ENCODE measurements at places on chromosomes 7 and 10.

GRCh38 chr10:34031400-34031799 is 696.9 kb upstream of the NRP1 start:
- no peak for DNase-seq

DNA sequence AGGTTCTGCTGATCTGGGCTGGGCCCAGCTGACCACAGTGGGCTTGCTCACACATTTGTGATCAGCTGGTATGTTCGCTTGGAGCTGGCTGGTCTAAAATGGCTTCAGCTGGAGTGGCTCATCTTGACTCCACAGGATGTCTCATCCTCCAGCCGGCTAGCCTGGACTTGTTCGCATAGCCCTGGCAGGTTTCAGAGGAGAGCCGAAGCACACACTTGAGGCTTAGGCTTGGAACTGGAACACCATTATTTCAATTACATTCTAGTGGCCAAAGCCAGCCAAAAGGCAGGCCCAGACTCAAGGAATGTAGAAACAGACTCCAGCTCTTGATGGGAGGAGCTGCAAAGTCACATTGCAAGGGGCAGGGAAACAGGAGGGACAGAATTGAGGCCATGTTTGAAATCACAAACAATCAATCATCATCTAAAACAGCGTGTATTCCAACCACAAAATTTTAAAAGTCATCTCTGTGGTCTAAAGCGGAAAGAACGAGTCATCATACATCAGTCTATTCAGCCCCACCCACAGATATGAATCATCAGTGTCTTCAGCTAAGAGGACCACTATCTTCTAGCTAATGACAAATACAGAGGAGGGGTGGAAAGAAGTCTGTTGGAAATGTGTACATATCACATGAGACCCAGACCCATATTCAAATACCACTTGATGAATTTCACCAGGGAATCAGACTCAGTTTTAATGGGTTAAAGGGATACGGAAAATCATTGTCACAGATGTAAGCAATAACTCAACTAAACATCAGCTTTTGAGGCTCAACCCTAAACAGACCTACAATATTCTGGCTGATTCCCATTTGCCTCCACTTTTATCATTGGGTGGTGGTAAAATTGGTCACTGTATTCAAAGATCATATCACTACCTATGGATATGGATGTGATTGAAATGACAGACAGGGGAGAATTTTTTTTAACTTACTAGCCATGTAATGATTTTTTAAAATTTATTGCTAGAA is 139.0 kb upstream of the MKLN1 start:
- DNase-seq: no peak

DNA sequence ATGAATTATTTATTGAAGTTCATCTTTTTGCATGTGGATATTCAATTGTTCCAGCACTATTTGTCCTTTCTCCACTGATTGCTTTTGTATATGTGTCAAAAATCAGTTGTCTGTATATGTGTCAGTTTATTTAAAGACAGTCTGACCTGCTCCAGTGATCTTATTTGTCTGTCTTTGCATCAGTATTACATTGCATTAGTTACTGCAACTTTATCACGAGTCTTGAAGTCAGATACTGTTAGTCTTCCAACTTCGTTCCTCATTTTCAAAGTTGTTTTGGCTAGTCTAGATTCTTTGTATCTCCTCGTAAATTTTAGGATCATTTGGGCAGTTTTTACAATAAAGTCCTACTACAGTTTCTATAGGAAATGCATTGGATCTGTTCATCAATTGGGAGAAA is 166.4 kb downstream of the CELF2 start:
- DNase-seq: no peak

GRCh38 chr10:96863922-96864543 is 31.9 kb downstream of the LCOR start:
- no peak for DNase-seq

DNA sequence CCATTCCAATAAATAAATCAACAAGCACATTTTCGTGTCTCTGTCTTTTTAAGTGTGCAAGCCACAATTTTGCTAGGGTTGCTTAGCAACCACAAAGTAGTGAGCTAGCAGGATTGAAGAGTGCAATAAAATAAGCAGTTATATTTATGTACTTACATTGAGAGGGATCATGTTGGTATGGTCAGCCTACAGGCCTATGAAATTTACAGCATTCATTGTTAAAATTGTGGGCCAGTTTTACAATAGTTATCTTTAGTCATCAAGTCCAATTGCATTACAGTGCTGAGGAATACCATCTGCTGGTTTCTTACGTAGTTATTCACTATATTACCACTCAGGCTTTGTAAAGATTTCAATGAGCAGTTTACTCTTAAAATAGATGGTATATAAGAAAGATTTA is 192.5 kb upstream of the POT1 start:
- DNase-seq: no peak

DNA sequence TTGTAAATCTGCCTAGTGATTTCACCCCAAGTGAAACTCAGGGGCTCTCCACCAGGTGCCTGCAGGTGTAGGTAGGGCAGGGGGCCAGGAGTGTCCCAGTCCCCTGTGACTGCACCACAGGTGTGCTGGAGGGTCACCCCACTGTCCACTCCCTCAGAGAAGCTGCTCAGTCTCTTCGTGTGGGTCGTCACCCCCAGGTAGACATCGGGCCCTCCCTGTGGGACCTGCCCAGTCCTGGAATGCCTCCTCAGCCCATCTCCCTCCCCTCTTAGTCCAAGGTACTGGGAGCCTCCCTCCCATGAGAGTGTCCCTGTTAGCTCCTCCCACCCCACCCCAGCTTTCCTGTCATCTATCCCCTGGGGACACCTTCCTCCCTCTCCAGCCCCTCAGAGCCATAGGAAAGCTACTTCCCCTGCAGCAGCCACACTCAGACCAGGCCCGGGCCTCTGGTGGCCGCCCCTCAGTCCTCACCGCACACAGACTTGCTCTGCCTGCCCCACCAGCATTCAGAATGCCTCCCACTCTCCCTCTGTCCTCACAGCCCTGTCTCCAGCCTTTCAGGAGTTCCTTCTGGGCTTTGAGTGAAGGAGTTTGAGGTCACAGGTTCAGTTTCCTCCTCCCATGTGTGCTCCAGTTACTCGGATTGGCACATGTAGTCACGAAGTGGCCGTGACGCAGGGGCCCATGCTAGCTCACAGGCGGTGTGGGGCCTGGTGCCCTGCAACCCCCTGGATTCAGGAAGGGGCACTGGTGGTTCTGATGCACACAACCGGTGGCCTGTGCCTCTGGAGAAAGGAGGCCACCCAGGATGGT is 5.1 kb downstream of the ALOX5 start:
- DNase-seq: no peak

DNA sequence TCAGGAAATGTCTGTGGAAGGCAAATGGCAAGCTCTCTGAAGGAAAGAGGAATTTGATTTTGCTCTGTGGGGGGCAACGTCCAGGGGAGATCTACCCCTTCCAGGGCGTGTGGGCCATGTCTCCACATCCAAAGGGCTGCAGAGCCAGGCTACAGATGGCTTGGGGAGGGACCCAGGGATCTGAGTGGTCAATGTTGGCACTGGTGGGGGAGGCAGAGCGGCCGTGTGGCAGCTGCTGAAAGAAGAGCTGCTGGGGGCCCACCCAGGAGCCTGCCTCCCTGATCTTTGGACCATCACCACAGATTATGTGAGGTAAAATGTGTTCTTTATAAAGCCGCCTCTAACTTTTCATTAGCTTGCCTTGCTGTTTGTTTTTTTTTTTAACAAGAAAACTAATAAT is 144.1 kb downstream of the HERPUD2 start:
- DNase-seq: no peak

DNA sequence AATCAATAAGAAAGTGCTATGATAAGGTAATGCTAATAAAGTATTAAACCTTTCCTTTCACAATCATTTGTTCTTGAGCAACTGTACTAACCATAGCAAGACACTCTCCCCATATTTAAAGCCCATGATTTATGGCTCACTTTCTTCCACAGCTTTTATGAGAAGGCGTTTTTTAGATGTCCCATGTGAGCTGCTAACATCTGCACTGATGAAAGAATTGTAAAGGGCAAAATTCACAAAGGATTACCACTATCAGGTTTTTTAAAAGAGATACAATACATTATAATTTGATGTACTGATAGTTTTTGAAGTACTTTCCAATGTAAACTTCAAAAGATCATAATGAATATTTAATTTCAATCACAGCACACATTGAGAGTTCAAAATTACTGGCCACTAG is 75.7 kb downstream of the RNLS start:
- DNase-seq: no peak

- no peak for DNase-seq
Observed at GRCh38 chr10:62057359-62057758, 155.9 kb downstream of the ARID5B start.

DNA sequence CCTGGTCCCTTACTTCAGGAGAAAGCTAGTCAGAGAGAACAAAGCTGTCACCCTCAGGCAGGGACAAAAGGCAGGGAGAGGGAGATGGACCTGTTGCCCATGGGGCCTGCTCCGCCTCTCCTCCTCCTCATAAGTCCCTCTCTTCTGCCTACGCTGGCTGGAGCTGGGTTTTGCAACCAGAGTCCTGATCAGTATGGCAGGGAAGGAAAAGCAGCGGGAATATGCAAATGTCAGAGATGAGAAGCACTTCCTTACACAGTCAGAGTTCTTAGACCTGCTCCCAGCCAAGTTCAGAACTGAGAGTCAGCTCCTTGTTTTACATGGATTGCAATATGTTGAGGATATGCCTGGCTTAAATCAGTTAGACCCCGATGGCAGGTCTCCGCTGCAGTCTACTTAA is 231.1 kb downstream of the ADAM12 start:
- DNase-seq: no peak

- no peak for DNase-seq
Observed at GRCh38 chr7:38360776-38361175, 87.3 kb upstream of the TARP start.

- DNase-seq: no peak
Observed at GRCh38 chr10:49596836-49597235, 13.3 kb upstream of the SLC18A3 start.

DNA sequence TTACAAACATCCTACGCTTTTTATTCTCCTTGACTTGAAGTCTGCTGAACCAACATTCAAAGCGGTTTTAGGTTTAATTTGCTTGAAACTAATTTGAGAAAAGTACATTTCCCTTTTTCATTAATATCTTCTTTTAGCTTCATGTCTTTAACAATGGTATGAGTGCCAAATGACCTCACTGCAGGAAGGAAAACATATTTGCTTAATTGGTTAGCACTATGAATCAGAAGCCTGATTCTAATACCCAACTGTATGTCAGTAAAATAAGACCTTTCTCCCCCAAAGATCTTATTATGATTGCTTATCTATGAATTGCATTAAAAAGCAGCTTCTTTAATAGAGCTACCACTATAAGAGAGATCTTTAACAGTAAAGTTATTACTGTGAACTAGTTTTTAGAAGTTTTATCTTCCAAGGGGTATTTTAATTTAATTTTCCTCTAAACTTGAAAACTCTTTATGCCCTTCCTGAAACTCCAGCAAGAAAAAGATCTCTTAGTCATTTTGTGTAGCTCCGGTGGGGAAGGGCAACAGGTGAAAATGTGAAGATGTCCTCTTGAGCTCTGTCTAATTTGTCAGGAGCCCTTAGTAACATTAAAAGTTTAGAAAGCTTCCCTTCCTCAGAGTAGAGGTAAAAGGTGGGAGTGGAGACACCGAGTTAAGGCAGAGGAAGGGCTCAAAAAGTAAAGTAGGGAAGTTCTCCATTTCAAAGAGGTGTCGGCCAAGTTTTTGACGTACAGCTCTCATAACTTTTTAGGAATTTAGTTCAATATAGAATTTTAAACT is 6.1 kb downstream of the COL1A2 start:
- DNase-seq: no peak

GRCh38 chr10:92530421-92530820 is 43.5 kb downstream of the IDE start:
- DNase-seq: no peak

DNA sequence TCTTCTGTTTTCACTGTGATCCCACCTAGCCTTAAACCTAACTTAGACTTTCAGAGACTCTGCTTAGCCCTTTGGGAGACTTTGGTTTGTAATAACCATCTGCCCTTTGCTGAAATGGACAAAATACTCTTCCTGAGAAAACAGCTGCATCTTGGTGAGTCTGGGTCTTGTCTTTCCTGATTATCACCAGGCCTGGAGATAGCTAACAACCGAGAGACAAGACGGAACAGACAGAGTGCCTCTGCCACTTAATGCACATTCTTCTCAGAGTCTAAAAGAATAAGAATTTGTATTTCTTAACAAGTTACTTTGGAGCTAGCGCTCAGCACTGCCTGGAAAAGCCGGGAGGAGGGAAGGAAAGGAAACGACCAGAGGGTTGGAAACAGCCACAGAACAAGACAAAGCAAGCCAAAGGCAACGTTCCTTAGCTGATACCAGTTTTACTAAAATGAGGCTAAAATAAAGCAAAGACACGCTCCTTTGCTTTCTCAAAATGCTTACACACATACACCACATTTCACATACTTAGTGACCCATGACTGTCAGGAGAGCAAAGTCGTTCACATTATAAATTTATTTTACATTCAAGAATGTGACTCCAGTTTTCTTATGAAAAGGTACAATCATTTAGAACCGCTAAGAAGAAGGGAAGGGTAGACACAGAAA is 70.3 kb upstream of the DGKI start:
- DNase-seq: no peak

DNA sequence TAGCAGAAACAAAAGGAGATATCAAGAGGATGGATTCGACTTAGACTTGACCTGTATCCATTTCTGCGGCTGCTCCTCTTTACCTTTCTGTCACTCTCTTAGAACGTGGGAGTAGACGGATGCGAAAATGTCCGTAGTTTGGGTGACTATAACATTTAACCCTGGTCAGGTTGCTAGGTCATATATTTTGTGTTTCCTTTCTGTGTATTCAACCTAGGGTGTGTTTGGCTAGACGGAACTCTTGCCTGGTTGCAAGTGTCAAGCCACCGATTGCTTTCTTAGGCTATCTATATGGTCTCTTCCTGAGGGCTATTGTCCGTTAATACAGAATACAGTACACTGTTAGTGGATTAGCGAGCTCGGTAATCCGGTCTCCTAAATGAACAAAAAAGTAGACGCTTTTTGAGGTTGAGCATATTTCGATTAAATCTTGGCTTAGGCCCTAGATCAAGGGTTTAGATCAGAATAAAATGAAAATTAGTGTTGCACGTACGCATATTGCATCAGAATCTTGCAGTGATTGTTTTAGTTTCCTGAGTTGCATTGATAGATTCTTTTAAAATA is 1.2 kb downstream of the PTEN start:
- DNase-seq: no peak

GRCh38 chr7:141150465-141150864 is 76.6 kb downstream of the TMEM178B start:
- DNase-seq: no peak

DNA sequence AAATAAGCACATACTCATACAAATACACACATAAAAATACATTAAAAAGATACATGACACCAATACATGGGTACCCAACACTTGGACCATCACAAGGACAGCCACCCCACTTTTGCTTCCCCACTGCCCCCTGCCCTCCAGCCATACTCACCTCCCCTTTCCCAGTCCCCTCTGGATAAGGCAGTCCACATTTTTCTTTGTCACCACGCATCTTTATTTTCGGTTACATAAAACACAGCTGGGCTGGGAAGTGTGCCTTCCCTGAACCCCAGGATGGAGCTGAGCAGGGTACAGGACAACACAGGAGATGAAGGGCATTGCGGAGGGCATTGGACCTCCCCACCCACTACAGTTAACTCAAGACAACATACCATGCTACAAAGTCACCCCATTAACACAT is 1.1 kb upstream of the HOXA3 start:
- no peak for DNase-seq

GRCh38 chr10:100996678-100997359 is 2.8 kb upstream of the LZTS2 start:
- peak; percentile 58 for DNase-seq

Data from naive B cell (primary cell).